ENCODE measurements at places on chromosomes 7 and 10. TPM values are rescaled to one million over a fixed set of nuclear protein-coding genes. Genes with fewer than 3 reads are reported as not detected.

The TECPR1 gene
- 17.0 TPM for polyA plus RNA-seq

The CCDC146 gene
- 24.5 TPM for polyA plus RNA-seq

The FGFBP3 gene
- 3.3 TPM for polyA plus RNA-seq

GRCh38 chr7:130148561-130148960 is 56.6 kb downstream of the TMEM209 start:
- no peak for DNase-seq

GRCh38 chr7:22109761-22110160 is 164.1 kb upstream of the CDCA7L start:
- no peak for DNase-seq

DNA sequence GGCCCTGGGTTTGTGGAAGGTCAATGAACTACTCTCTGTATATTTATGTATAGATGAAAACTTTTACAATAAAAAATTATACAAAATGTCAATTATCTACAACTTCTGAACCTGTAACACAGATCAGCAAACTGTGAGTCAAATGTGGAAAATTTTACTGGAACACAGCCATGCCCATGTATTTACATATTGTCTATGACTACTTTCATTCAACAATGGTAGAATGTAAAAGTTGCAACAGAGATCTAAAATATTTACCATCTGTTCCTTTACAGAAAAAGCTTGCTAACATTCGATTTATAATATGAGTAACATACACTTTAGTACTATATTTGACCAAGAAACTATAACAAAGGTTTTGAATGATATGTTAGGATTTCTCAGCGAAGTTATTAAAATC is 481.6 kb downstream of the PARD3 start:
- DNase-seq, result no peak

The ELOVL3 gene
- polyA plus RNA-seq, result 2.2 TPM
